ENCODE measurements at places on chromosomes 11 and 22.

DNA sequence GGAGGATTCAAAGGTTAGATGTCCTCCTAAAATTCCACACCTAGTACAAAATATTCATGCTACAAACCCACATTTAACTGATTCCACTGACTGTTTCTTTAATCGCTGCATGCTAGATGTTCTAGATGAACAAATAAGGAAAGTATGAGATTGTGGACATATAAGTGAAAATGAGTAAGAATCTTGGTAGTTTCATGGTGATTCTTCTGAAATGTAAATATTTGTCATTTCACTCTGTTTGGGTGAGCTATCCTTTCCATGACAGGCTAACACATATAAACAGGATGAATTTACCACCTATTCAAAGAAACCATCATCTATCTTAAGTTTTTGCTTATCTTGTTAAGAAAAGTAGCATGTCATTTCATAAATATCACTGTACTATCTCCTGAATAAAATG, 14.8 kb downstream of the OR5B3 start:
- DNase-seq, result peak; percentile 79

GRCh38 chr11:95461858-95462257, 230.9 kb upstream of the SESN3 start:
- DNase-seq, result no peak

GRCh38 chr22:45864959-45865476, 111.9 kb downstream of the WNT7B start:
- DNase-seq, result peak; percentile 14

DNA sequence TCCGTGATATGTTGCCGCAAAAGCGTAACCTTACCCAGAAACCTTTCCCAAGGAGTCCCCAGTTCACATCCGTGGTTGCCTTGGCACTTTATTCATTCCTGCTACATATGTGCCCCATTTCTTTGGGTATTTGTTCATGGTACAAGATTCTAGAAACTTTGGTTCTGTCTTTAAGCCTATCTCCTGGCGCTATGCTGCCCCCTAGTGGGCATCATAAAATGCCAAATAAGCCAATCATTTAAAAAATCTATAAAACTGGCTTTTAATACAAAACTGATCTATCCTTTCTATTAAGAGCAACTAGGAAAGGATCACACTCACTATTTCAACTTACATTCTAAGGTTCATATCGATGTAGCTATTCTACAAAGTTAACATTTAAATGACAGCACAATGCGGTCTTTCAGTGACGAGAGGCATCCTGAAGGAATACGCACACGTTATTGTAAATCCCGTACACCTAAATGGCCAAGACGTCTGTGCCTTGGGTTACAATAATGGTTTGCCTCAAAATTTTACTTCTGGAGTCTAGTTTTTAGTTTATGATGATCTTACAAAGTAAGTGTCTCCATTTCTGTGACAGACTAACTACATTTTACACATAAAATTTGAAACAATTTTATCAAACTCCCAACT, 16.2 kb downstream of the PIWIL3 start:
- DNase-seq, result peak; percentile 31

DNA sequence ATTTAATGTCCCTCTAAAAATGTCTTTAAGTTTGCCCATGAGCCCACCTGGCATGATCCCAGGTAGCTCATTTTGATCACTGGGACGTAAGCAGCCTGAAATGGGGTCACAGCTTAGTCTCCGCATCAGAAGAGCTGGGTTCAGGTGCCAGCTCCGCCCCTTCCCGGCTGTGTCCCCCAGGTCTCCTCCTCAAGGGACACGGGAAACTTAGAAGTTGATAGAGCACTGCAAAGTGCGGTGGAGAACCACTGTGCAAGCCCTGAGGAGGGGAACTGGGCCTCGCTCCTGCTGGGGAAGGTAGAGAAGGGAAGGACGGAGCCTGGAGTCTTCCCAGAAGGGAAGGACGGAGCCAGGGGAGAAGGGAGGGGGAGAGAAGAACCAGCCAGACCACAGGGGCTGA, 7.7 kb downstream of the TOM1 start:
- no peak for DNase-seq

- peak; percentile 2 for DNase-seq
These were observed 97.5 kb upstream of the CCDC179 start for GRCh38 chr11:22957786-22958185.

DNA sequence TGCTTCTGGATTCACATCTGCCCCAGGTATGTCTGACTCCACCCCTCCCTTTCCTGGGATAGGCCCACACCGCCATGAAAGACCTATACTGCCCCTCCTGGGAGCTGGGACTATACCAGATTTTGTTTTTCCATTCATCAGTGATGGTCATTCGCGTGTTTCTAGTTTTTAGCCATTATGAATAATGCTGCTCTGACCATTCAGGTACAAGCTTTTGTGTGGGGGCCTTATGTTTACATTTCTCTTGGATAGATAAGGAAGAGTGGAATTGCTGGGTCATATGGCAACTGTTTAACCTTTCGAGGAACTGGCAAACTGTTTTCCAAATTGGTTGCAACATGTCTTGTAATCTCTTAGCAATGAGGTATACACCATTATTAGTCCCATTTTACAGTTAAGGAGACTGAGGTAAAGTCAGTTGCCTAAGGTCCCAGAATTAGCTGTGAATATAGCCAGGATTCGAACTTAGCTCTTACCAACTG, 1.2 kb upstream of the TBC1D10A start:
- peak; percentile 56 for DNase-seq

DNA sequence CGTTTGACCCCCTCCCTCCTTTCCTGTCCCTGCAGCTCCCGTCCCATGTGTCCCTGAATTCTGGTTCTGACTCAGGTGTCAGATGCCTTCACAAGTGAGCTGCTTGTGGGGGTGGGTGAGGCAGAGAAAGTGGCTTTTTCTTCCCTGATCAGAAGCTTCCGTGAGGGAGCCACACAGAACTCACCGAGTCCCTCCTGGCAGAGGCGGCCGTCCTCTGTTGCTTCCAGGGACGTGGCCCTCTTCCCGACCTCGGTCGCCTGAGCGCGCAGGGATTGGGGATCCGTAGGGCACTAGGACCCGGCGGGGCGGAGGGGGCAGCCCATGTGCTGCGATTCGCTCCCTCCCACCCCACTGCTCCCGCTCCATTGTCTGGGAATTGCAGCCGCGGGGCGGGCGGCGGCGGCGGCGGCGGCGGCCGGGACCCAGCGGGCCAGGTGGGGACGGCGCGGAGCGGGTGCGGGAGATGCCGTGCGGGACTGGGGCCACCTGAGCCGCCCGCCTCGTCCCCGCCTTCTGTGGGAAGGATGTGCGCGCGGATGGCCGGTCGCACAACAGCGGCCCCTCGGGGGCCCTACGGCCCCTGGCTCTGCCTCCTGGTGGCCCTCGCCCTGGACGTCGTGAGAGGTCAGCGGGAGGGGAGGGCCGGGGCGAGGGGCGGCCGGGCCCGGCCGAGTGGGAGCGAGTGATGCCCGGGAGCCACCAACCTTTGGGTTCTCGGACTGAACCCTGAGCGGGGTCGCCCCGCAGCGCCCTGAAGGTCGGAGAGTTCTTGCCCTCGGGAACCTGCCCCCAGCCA, at the start of gene TMEM132A:
TSS of gene TMEM132A (plus strand) at position 351 of the 796 bp plus-strand sequence. CDS start at position 525, 174 bp downstream.
- DNase-seq, result peak; percentile 56

DNA sequence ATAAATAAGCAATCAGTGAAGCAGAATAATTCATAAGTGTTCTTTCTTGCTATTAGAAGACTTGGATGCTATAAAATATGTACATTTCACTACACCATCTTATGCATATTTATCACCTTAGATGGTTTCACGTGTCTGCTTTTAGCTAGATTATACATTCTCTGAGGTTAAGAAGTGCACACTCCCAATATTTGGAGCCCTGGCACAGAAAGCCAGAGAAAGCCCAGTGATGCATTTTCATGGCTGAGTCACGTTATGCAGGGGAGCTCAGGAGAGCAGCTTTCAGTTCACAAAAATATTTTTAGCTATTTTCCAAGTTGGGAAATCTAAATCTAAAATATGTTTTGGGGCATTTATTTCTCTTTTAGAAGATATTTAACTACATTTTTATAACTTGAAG, 5.1 kb upstream of the TP53AIP1 start:
- DNase-seq, result no peak

DNA sequence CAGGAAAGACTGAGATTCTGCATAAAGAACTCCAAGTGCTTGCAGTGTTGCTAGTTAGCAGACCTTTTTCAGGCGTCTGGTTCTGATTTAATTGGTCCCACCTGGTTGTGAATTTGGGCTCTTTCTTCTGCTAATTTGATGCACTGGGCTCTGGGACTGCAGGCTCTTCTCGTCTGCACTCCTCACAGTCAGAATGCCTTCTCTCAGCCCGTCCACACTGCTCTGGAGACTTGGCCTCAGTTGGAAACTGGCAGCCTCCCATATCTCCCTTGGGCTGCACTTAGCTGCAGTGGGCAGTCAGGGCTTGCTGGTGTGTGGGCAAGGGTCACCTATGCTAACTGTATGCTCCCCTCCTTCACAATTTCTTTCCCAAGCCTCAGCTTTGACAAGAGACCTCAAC, 1.5 kb downstream of the TRIM6 start:
- no peak for DNase-seq

Data from bronchial epithelial cell (primary cell).